ENCODE measurements at places on chromosomes 2 and 18. TPM values are rescaled to one million over a fixed set of nuclear protein-coding genes. Genes with fewer than 3 reads are reported as not detected.

- DNase-seq, result no peak
- H3K4me1 ChIP-seq, result no peaks in the 10 kb centered on the region
- no peaks in the 10 kb centered on the region for H3K36me3 ChIP-seq
- no peak overlapping the region for H3K4me3 ChIP-seq
Observed at GRCh38 chr2:38030635-38031355, 45.2 kb downstream of the CYP1B1 start.

DNA sequence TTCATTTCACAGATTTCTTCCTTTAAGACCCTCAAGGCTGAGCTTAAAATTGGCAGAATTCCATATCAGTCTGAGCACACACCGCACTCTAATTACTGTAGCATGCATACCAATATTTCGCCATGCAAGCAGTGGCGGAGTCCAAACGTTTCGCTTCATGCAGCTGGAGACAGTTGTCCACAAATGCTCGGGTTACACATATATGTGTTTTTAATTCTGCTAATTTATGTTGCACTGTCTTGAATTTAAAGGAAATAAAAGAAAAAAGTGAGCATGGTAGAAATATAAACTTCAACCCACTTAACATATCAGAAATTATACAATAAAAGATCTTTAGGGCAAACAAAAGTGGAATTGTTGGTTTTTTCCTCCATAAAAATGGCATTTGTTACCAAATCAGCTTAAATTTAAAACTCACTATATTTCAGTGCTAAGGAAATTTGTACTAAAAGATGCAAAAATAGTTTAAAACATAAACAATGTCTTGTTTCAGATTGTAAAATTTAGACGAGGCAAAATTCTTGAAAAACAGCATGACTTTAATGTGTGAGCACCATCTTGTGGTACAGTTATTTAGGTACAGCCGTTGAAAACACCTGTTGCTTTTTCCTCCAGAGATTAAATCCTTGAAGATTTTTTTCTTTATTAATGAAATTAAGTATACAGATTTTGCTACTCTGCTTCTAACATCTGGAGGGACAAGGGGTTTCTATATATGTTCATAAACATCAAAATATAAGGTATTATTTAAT, 24.1 kb upstream of the KANSL1L start:
- no peaks in the 10 kb centered on the region for H3K27me3 ChIP-seq
- peaks cover 14% of the 10 kb centered on the region for H3K4me1 ChIP-seq
- no peak overlapping the region for H3K4me3 ChIP-seq
- H3K36me3 ChIP-seq, result no peaks in the 10 kb centered on the region
- no peak overlapping the region for H3K27ac ChIP-seq
- no peak for DNase-seq

DNA sequence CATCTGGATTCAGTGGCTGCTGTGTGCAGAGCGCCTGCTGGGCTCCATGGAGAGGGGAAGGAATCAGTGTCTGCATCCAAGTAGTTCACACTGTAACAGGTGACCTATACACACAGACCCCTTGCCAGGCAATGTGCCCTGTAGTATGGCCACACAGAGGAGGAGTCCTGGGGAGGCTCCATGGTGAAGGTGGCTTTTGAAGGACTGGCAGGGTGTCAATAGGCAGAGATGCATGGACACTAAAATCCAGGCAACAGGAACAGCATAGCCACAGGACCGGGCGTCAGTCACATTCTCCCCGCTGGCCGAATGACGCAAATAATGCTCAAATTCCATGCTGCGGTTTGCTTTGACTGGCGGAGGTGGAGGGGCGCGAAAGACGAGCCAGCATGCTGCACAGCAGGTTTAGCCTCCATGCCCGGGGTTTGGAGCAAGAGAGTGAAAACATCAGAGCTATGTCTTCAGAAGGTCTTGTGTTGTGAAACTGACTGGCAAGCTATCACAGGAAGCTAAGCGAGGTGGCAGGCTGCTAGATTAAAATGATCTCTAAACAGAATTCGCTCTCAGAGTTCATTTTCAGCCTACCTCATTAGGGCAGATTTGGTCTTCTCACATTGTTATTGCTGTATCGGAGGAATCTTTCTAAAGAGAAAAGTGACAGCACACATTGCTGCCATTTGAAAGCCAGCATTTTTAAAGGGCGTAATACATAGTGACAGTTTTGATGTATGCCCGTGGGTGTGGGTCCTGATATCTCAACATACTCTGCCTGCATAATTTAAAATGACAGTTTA, 1.2 kb upstream of the CHMP1B start:
- H3K36me3 ChIP-seq, result no peaks in the 10 kb centered on the region
- no peaks in the 10 kb centered on the region for H3K27me3 ChIP-seq
- peaks cover 37% of the 10 kb centered on the region for H3K4me1 ChIP-seq

- H3K4me3 ChIP-seq, result no peak overlapping the region
- H3K4me1 ChIP-seq, result no peaks in the 10 kb centered on the region
Observed at GRCh38 chr2:118246726-118247125, 158.5 kb downstream of the INSIG2 start.

DNA sequence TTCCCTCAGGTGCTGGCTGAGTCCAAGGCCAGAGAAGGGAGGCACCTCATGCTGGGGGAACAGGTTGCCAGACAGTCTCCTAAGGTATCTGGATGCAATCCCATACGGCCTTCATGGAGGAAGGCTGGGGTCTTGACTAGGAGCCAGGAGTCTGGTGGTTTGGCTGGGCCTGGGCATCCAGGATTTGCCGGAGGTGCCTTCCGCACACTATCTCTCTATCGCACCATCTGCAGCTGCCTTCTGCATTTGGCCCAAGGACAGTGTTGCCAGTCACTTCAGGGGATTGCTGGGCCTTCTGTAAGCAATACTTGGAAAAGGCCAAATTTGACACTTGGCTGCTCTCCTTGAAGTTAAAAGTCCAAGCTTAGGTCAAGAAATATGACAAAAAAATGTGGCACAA, 327.2 kb downstream of the EN1 start:
- no peaks in the 10 kb centered on the region for H3K36me3 ChIP-seq
- no peak for DNase-seq
- H3K4me1 ChIP-seq, result no peaks in the 10 kb centered on the region
- no peak overlapping the region for H3K4me3 ChIP-seq
- no peaks in the 10 kb centered on the region for H3K27me3 ChIP-seq

- H3K36me3 ChIP-seq, result peaks cover 3% of the 10 kb centered on the region
- no peak for DNase-seq
- no peak overlapping the region for H3K4me3 ChIP-seq
- peak overlapping the region; percentile 52 for H3K27ac ChIP-seq
Observed at GRCh38 chr2:47039913-47040562, 115.1 kb downstream of the STPG4 start.

DNA sequence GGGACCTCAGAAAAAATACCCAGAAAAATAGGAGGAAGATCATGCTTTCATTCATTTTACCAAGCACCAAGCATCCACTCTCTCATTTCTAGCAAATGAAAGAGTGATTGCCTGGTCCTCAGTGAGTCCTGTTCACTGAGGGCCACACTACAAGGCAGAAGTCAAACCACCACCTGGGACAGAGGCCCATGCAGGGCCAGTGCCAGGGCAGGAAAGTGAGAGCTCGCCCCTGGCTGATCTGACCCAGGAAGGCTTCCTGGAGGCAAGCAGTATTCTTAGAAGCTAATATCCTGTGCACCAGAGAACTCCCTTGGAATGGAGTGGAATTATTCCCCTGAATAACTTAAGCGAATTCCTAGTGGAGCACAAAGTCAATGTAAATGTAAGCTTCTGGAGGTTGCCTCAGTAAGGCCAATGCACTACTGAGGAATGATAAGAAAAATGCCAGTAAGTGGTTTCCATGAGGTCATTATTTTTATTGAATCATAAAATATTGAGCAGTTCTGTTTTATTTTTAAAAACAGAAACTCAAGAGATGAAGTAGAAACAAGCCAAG, 191.6 kb upstream of the ID2 start:
- no peaks in the 10 kb centered on the region for H3K36me3 ChIP-seq
- peaks cover 14% of the 10 kb centered on the region for H3K4me1 ChIP-seq
- no peak overlapping the region for H3K4me3 ChIP-seq
- H3K27ac ChIP-seq, result no peak overlapping the region

DNA sequence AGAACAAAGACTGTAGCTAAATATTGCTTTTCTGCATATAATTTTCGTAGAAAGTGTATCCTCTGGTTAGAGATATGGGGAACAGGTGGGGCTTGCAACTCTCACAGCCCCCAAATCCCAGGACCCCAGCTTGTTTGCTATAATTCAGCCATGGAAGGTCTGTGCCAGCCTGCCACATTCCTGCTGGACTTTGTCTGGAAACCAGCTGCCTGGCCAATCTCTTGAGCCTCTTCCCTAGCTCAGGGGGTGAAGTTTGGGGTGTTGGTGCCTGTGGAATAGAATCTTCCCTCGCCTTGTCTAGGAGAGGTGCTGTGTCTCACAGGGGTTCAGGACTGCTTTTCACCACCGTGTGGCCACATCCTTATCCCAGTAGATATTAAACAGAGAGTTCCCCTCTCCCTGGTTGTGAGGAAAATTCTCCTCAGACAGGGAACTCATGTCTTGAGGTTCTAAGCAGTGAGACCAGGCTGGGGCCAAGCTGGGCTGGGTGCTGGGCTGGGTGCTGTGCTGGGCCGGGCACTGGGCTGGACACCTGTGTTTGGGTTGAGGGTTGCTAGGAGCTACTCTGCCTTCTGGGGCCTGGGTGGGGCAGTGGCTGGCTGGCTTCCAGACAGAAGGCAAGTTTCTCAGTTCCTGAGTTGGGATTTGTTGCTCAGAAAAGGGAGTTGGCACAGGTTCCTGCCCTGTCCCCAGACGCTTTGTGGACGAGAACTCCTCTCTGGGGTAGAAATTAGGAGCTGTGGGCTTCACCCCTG, 12.3 kb downstream of the TOGARAM2 start:
- no peaks in the 10 kb centered on the region for H3K27me3 ChIP-seq
- no peak for DNase-seq
- H3K4me1 ChIP-seq, result no peaks in the 10 kb centered on the region
- H3K27ac ChIP-seq, result no peak overlapping the region
- no peaks in the 10 kb centered on the region for H3K36me3 ChIP-seq

- H3K4me3 ChIP-seq, result no peak overlapping the region
- H3K27ac ChIP-seq, result no peak overlapping the region
Observed at GRCh38 chr18:25103468-25104155, 248.4 kb downstream of the ZNF521 start.

DNA sequence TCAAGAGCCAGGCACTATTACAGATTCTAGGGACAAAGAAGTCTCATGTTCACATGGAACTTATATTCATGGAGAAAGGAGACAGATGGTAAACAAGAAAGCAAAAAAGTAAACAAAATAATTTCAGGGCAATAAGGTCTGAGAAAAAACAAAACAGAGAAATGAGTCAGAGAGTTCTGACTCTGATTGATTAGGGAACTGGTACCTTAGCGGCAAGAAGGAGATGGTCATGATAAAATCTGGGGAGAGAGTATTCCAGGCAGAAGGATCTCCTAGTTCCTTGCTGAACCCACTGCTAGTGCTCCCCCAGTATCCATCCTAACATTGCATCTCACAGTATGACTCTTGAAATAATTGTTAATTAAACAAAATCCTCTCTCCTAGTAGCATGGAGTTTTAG, 161.8 kb upstream of the KLF7 start:
- no peak overlapping the region for H3K27ac ChIP-seq
- peaks cover 20% of the 10 kb centered on the region for H3K4me1 ChIP-seq
- H3K27me3 ChIP-seq, result no peaks in the 10 kb centered on the region
- DNase-seq, result no peak
- H3K36me3 ChIP-seq, result no peaks in the 10 kb centered on the region

- no peak overlapping the region for H3K4me3 ChIP-seq
- H3K27ac ChIP-seq, result no peak overlapping the region
- no peaks in the 10 kb centered on the region for H3K4me1 ChIP-seq
- no peaks in the 10 kb centered on the region for H3K27me3 ChIP-seq
Observed at GRCh38 chr18:36284671-36285295, 12.7 kb upstream of the FHOD3 start.

DNA sequence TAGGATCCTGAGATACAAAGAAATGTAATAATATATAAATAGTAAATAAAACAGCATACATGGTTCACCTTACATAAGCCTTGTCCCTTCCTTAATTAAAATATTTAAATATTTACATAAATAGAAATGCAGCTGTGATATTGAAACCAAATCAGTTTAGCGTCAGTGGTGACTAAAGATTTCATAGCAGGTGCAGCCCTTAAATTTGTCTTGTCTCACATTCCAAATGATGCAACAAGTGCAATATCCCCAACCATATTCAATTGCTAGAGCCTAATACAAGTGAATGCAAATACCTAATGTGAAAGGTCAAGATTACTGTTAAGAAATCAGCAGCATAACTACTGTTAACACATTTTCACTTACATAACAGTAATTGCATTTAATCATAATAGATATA, 539.5 kb downstream of the NYAP2 start:
- no peaks in the 10 kb centered on the region for H3K27me3 ChIP-seq
- no peak overlapping the region for H3K27ac ChIP-seq
- H3K4me3 ChIP-seq, result no peak overlapping the region

- no peaks in the 10 kb centered on the region for H3K36me3 ChIP-seq
- H3K4me1 ChIP-seq, result peaks cover 3% of the 10 kb centered on the region
Observed at GRCh38 chr2:222423632-222424275, 589 bp upstream of the SGPP2 start.

- DNase-seq, result no peak
- H3K27me3 ChIP-seq, result no peaks in the 10 kb centered on the region
- H3K27ac ChIP-seq, result no peak overlapping the region
- no peaks in the 10 kb centered on the region for H3K36me3 ChIP-seq
- no peak overlapping the region for H3K4me3 ChIP-seq
- H3K4me1 ChIP-seq, result no peaks in the 10 kb centered on the region
Observed at GRCh38 chr18:27447451-27447881, 262.4 kb upstream of the CHST9 start.

GRCh38 chr2:17182399-17182798, 335.8 kb downstream of the RAD51AP2 start:
- no peak overlapping the region for H3K4me3 ChIP-seq
- H3K27me3 ChIP-seq, result no peaks in the 10 kb centered on the region
- H3K4me1 ChIP-seq, result no peaks in the 10 kb centered on the region
- H3K27ac ChIP-seq, result no peak overlapping the region

GRCh38 chr2:143936848-143937722, 582.8 kb downstream of the ZEB2 start:
- H3K4me1 ChIP-seq, result peaks cover 10% of the 10 kb centered on the region
- no peaks in the 10 kb centered on the region for H3K36me3 ChIP-seq
- no peaks in the 10 kb centered on the region for H3K27me3 ChIP-seq
- H3K27ac ChIP-seq, result peak overlapping the region; percentile 84
- no peak for DNase-seq

GRCh38 chr2:205161156-205161839, 521.0 kb upstream of the NRP2 start:
- H3K4me1 ChIP-seq, result no peaks in the 10 kb centered on the region
- no peaks in the 10 kb centered on the region for H3K27me3 ChIP-seq
- no peak overlapping the region for H3K27ac ChIP-seq

CD8A gene
- total RNA-seq, result 4.1 TPM

CHRNA1 gene
- total RNA-seq, result 0.17 TPM

MAPK4 gene
- total RNA-seq, result 10.3 TPM

SLC16A14 gene
- 0.55 TPM for total RNA-seq

ABCG5 gene
- not detected for total RNA-seq

POU3F3 gene
- not detected for total RNA-seq

LGALSL gene
- total RNA-seq, result 12.1 TPM

INHBB gene
- total RNA-seq, result 2.3 TPM

SLC38A11 gene
- 0.30 TPM for total RNA-seq

EPG5 gene
- total RNA-seq, result 109 TPM

DNAH6 gene
- 25.0 TPM for total RNA-seq

GTF2A1L gene
- 0.89 TPM for total RNA-seq

LYG1 gene
- total RNA-seq, result 0.67 TPM

TFPI gene
- 92.3 TPM for total RNA-seq

Measured in upper lobe of left lung (tissue), 6 donors.